Renal cortical epithelial cell (primary cell): ENCODE measurements at places on chromosomes 1 and 21. TPM values are rescaled to one million over a fixed set of nuclear protein-coding genes. Genes with fewer than 3 reads are reported as not detected.

Gene KLHDC8A
- 0.17 TPM in 1 of 2 replicates, not detected in the other for total RNA-seq

Gene FOXJ3
- total RNA-seq: 9.9 and 36.7 TPM in 2 replicates

Gene ANGPTL1
- total RNA-seq: 0.60 TPM in 1 of 2 replicates, not detected in the other

Gene GPR137B
- total RNA-seq: 10.2 and 12.2 TPM in 2 replicates
